ENCODE measurements at places on chromosomes 4 and X.

GRCh38 chr4:138252551-138252950 lies 10.4 kb upstream of the SLC7A11 start:
- no peak for DNase-seq

GRCh38 chrX:147476008-147476407 lies 435.7 kb upstream of the FMR1 start:
- no peak for DNase-seq

DNA sequence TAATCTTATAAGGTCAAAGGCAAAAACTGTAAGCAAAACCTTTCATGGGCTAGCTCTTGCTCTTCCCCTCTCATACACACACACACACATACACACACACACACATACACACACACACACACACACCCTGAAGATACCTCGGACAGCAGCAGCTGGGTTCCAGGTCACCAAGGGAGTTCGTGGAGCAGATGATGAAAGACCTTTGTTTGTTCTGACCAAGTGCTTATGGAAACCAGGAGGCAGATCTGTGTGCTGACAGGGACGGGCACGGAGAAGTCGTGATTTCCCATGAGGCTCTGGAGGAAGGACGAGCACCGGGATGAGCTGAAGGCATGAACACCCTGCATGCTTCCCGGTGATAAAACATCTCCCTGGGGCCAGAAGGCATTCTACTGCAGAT lies 35.4 kb upstream of the CRMP1 start:
- no peak for DNase-seq

GRCh38 chrX:111095974-111096895 lies at the start of gene PAK3:
Gene PAK3, plus strand, starts transcription at chrX:111096191. Its CDS starts 26,913 bp downstream, at chrX:111123104.
- DNase-seq, result no peak

DNA sequence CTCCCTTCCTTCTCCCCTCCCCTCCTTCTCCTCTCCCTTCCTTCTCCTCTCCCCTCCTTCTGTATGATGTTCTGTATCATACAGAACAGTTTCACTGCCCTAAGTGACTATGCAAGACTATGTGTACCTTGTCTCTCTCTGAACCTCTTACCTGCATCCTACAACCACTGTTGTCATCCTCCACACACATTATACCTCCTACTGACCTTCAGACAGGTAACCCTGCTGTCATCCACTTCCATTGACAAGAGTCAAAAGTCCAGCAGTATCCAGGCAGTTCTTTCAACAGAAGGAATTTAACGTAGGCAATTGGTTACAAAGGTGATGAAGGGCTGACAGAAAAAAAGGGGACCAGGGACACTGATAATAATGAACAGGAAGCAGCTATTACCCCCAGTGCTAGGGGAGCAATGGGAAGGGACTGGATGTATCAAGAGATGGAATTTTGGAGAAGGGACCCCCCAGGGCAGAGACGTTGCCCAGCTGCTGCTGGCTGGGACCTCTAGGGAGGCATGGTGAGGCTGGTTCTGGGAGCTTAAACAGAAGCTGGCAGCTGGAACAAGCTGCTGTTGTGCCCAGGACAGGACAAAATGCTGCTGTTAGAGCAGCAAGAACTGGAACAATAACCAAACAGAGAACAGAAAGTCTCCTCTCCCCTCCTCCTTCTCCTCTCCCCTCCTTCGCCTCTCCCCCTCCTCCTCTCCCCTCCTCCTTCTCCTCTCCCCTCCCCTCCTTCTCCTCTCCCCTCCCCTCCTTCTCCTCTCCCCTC lies 84.7 kb downstream of the DCTD start:
- DNase-seq, result no peak

DNA sequence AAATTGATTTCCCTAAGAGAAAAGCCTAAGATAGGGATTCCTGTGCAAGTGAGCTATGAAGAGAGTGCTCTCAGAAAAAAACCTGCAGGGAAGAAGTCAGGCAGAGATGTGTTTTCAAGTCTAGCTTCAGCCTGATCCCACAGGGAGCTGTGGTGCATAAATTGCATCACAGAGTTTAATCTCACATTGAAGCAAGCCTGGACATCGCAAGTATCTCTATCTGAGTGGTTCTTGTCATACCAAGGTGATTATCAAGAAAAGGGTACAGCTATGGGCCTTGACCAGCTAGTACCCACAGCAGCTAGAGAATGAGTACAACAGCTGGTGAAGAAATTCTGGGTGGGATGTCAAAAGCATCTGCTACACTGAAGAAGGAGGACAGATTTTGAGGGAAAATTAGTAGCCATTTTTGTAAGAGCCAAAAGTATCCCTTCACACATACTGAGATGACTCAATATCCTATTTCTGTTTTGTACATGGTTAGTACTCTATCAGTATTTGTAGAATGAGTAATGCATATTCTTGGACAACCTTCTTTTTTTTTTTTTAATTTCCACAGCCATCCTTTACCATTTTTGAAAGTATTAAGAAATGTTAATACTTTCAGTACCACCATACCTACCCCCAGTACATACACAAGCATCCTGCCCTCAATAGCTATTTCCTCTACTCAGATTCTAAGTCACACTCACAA lies 708.9 kb downstream of the IL1RAPL1 start:
- no peak for DNase-seq

- no peak for DNase-seq
These were observed 54.2 kb upstream of the MGST2 start for GRCh38 chr4:139611391-139611790.

GRCh38 chrX:1824855-1825254 lies 210.0 kb downstream of the ASMT start:
- no peak for DNase-seq

DNA sequence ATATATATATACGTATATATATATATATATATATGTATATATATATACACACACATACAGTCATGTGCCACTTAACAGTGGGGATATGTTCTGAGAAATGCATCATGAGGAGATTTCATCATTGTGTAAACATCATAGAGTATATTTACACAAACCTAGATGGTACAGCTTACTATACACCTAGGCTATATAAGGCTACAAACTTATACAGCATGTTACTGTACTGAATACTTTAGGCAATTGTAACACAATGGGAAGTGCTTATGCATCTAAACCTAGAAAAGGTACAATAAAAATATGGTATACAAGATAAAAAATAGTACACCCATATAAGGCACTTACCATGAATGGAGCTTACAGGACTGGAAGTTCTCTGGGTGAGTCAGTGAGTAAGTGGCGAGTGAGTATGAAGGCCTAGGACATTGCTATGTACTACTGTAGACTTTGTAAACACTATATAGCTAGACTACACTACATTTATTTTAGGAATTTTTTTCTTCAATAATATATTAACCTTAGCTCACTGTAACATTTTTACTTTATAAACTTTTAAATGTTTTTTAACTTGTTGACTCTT lies 13.2 kb upstream of the CCSER1 start:
- DNase-seq, result no peak

GRCh38 chr4:5366421-5366820 lies 315.1 kb downstream of the STK32B start:
- DNase-seq, result no peak

GRCh38 chrX:2913118-2913517 lies 16.0 kb downstream of the ARSD start:
- DNase-seq, result no peak

GRCh38 chr4:1674682-1675081 lies 9.4 kb downstream of the FAM53A start:
- no peak for DNase-seq

DNA sequence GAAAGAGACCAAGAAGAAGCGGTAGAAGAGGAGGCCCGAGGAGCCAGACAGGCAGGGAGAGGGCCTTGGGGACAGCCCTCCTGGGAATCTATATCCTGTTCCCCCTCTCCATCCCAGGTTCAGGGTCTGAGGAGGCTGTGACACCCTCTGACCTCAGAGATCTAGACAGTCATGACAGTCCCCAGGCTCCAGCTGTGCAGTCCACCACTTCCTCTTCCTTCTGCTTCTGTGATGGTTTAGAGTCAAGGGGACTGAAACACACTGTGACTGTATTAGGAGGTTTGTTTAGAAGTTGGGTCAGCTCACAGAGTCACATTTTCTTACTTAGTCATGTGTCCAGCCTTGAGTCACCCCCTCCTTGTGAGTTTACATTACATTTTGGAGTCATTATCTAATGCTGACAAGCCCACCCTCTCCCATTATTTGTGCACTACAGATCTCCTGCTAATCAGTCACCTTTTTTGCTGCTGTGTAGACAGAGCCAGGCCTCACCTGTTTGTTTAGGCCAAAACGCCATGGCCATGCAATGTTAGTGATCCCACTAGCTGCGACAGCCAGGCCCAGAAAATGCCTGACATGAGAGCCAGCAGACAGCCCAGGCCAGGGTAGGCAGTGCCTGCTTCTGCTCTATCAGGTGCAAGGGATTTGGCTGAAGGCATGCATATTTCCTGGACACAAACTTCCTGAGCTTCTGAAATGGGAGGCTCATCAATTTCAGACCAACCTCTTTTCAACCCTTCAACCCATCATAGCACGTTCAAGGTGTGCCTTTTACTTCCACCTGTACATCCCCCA lies 26.0 kb downstream of the MANBA start:
- no peak for DNase-seq

- no peak for DNase-seq
These were observed 40.6 kb downstream of the CHRDL1 start for GRCh38 chrX:110755061-110755460.

DNA sequence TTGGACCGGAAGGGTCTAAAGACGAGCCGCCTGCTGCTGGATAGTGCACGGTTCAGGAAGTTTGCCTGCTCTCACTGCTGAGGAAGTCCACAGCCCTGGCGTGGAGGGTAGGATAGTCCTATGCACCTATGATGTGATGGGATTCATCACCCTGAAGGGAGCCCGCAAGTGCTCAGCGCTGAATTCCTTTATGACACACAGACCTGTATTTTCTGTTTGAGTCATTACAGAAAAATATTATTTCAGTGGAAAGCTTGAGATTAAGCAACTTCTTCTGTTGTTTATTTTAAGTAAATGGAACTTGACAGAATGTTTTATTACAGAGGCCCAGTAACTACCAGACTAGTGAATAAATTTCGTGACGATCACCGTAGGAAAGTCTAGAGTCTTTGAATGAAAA lies 123.2 kb downstream of the TRIML1 start:
- DNase-seq, result no peak

DNA sequence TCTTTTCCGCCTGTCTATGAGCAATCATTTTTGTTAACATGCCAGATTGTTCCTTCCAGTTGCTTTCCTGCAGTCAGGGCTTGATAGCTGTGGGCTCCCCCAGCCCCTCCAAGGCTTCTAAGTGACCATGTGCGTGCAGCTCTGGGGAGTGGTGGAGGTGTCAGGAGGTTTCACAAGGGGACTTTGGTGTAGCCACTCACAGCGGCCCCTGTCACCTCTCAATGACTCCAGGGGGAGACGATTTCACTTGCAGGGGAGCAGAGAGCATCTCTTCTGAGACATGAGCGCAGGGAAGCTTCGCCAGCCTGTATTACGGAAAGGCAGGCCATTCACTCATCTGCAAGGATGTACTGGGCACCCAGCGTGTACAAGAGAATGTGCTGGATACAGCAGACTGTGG lies 3.1 kb upstream of the GPR78 start:
- no peak for DNase-seq

Measured in glomerular endothelial cell (primary cell).